ENCODE measurements at places on chromosomes 2 and 18. TPM values are rescaled to one million over a fixed set of nuclear protein-coding genes. Genes with fewer than 3 reads are reported as not detected.

DNA sequence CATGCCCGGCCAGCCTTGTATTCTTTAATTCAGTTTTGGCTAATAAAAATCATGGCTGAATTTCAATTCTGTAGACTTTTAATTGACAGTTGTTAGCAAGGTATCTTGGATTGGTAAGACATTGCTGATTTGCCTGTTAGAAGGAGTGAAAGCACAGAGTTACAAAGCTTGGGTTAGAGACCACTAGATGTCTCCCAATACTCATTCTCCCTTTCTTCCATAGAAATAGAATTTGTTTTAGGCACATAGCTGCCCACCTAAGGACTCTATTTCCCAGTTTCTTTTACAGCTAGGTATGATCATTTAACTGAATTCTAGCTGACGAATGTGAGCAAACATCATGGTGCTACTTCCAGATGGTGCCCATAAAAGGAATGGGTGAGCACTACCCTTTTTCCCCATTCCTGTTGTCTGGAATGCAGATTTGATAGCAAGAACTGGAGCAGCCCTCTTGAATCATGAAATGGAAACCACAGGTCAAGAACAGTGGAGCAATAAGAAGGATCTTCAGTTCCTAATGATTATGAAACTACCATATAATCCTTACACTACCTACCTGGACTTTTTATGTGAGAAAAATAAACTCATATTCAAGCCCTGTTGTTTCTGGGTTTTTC lies 17.5 kb downstream of the PECR start:
- no peak for DNase-seq

GRCh38 chr2:108986916-108987510 lies 2.0 kb downstream of the EDAR start:
- peak; percentile 16 for DNase-seq

Gene NEU4
- 0.65 TPM for total RNA-seq

- no peak for DNase-seq
Measured at GRCh38 chr2:86396291-86396785, 44.8 kb upstream of the KDM3A start.

- DNase-seq: no peak
Measured at GRCh38 chr2:219416235-219416602, 2.0 kb upstream of the DES start.

- no peak for DNase-seq
Measured at GRCh38 chr2:203498161-203498560, 36.9 kb downstream of the RAPH1 start.

DNA sequence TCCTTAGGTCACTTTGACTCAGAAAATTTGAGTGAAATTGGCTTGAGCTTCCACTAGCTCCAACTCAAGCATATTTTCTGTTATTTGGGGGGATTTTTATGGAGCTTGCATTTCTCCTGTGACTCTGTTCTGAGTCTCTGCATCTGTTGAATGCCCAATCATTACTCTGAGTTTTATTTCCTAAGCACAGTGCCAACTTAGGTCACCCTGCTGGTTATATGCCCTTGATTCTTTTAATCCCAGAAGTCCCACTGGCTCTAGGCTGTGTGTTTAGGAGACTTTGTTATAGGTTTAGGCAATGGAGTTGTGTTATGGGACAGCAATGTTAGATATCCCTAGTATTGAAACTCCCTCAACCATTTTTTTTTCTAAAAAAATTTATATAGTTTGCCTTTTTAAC lies 198.2 kb upstream of the DTNA start:
- DNase-seq: no peak

All from activated T-cell treated with anti-CD3 and anti-CD28 coated beads, Interleukin-2, amount 50 U/mL, for 4 hours (primary cell).